Pulmonary artery endothelial cell (primary cell): ENCODE measurements at places on chromosomes 6 and 20. TPM values are rescaled to one million over a fixed set of nuclear protein-coding genes. Genes with fewer than 3 reads are reported as not detected.

DNA sequence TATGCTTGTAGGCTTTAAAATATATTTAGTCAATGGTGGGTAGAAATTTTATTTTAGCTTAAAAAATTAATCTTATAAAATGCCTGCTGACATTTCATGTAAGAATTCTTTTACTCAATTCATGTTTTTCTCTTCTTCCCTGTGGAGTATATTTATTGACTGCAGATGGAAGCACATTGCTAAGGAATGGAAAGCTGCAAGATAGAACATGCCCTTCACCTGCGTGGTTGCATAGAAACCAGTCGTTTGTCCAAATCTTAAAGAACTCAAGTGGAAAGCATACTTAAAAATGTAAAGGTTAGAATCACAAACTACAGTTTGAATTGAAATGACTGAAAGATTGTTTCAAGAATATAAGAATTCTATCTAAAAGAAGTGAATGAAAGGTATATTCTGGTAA lies 30.7 kb downstream of the C6orf163 start:
- no peak for DNase-seq

GRCh38 chr6:38499529-38500096 lies 140.1 kb downstream of the BTBD9 start:
- DNase-seq, result no peak

DNA sequence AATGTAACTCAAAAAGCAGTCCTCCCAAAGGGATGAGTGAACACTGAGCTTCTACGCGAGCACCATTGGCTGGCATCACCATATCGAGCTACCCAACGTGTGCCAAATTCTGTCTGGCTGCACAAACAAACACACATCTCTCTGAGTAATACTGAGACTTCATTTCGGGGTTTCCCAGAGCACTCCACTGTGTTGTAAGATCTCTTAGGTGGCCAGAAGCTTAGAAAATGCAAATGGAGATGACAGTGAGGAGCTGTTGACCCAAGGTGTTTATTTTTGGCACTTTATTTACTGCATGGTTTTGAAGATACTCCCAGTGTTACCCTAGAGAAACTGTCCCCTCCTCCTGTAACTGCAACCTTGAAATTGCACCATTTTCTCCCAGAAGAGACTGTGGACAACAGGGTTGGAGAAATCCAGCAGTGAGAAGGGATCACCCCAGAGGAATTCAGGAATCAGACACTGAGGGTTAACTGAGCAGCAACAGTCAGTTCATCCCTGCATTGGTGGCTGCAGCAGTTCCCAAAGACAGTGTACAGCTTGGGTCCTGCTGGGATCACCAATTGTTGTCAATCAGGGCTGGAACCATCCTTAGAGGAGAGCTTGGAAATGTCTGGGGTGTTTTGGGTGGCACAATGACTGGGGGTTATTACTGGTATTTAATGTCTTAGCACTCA lies 1.0 kb upstream of the RIPOR2 start:
- no peak for DNase-seq

GRCh38 chr6:110020888-110021287 lies 42.8 kb downstream of the GPR6 start:
- DNase-seq, result no peak

GRCh38 chr6:14922706-14923460 lies 323.0 kb upstream of the JARID2 start:
- DNase-seq, result no peak

Gene ULBP2
- 5.8 and 10.8 TPM in 2 replicates for total RNA-seq
